ENCODE measurements at places on chromosomes 7 and 10.

DNA sequence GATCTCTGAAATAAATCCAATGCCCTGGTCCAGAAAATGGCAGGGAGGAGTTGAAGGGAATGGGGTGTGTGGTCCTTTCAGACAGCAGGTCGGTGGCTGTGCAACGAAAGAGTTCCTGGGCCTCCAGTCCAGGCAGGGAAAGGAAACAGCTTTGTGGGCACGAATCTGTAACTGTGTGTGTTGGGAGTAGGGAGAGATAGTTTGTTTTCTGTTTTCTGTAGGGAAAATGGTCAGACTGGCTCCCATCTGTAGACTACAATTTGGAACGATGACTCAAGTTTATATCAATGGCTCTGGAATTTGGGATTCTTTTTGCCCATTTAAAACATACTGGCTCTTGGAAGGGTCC lies 2.6 kb upstream of the HOXA9 start:
- DNase-seq = no peak

GRCh38 chr7:18530224-18531179 lies 35.0 kb downstream of the HDAC9 start:
- no peak for DNase-seq

DNA sequence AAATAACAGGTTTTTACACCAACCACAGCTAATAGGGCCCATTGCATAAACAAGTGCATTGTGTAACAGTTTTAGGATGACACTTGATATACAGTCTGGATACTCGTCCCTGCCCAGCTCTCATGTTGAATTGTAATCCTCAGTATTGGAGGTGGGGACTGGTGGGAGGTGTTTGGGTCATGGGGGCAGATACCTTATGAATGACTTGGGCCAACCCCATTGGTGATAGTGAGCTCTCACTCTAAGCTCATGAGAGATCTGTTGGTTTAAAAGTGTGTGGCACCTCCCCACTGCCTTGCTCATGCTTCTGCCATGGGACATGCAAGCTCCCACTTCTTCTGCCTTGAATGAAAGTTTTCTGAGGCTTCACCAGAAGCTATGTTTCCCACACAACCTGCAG lies 136.7 kb downstream of the PDE1C start:
- no peak for DNase-seq

GRCh38 chr10:34553747-34554146 lies 261.3 kb downstream of the PARD3 start:
- no peak for DNase-seq

DNA sequence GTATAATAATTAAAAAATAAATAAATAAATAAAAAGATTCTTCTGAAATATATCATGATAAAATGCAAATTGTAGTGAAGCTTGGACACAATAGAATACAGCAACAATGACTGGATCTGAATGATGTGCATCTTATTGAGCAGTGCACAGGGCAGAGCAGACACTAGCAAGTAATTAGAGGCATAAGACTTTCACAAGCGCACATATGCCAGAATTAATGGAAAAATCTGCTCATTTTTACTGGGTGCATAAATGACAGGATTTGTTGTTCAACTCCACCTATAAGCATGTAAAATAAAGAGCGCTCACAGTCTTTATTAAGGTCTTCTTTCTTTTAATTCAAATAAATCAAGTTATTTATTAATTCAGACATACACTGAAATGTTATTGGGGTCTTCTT lies 125.0 kb downstream of the DPY19L1 start:
- DNase-seq = no peak

DNA sequence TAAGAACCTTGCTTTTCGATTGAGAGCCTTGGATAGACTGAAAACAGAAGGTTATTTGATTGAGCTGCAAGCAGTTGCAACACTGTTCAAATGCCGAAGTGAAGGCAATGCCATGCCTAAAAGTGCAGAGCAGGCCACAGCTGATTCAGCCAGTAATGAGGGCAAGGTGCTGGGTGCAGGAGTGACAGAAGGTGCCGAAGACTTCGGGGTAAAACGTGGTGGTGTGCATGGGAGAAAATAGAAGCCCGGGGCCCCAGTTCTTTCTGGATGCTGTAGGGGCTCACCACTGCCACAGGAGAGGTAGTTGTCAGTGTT lies 43.6 kb upstream of the GATAD1 start:
- DNase-seq = no peak

GRCh38 chr7:154347700-154348266 lies 295.6 kb downstream of the DPP6 start:
- no peak for DNase-seq

Measured in activated CD4-positive, alpha-beta T cell treated with anti-CD3 and anti-CD28 coated beads, Interleukin-2, amount 50 U/mL, for 24 hours (primary cell).